ENCODE measurements at places on chromosomes 7 and 10.
A peak's percentile ranks its signal among the peaks of the same experiment; 100 is the strongest.

GRCh38 chr7:16417906-16418305, 3.4 kb downstream of the CRPPA start:
- DNase-seq = no peak

DNA sequence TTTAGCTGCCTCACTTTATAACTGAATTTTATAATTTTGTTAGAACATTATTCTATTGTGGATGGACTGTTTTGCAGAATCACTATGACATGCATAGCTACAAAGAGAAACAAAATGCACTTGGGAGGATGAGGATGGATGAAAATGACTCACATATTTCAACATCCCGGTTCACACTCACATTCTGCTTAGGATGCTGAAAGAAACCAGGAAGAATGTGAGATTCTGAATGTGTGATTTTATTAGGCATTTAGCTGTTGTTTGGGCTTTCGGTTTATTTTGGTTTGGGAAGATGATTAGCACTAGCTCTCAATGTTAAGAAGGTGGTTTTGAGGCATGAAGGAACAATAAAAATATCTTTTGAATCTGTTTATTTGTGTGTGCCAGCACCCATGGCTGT, 235.5 kb downstream of the SEMA3E start:
- DNase-seq = no peak

GRCh38 chr10:97399843-97400545, 1.1 kb downstream of the RRP12 start:
- DNase-seq = no peak

GRCh38 chr10:9188022-9188810, 1133.7 kb downstream of the GATA3 start:
- no peak for DNase-seq

- no peak for DNase-seq
Observed at GRCh38 chr7:117347480-117347879, 24.6 kb upstream of the WNT2 start.

GRCh38 chr7:44184206-44184872, 4.9 kb downstream of the GCK start:
- no peak for DNase-seq

DNA sequence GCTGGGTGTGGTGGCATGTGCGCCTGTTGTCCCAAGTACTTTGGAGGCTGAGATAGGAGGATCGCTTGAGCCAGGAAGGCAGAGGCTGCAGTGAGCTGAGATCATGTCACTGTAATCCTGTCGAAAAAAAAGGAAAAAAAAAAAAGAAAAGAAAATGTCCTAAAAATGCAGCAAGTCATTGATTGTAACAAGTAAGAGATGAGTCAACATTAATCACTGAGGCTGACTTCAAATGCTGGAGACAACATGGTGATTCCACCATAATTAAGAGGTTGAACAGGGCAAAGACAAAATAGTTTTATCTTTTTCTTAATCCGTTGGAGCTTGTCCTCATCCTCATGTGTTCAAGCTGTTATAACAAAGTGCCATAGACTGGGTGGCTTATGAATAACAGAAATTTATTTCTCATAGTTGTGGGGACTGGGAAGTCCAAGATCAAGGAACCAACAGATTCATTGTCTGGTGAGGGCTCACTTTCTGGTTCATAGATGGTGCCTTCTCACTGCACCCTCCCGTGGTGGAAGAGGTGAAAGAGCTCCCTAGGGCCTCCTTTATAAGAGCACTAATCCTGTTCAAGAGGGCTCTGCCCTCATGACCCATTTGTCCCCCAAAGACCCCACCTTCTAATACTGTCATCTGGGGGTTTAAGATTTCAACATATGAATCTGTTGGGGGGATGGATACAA, 60.3 kb downstream of the TBXAS1 start:
- DNase-seq = no peak

DNA sequence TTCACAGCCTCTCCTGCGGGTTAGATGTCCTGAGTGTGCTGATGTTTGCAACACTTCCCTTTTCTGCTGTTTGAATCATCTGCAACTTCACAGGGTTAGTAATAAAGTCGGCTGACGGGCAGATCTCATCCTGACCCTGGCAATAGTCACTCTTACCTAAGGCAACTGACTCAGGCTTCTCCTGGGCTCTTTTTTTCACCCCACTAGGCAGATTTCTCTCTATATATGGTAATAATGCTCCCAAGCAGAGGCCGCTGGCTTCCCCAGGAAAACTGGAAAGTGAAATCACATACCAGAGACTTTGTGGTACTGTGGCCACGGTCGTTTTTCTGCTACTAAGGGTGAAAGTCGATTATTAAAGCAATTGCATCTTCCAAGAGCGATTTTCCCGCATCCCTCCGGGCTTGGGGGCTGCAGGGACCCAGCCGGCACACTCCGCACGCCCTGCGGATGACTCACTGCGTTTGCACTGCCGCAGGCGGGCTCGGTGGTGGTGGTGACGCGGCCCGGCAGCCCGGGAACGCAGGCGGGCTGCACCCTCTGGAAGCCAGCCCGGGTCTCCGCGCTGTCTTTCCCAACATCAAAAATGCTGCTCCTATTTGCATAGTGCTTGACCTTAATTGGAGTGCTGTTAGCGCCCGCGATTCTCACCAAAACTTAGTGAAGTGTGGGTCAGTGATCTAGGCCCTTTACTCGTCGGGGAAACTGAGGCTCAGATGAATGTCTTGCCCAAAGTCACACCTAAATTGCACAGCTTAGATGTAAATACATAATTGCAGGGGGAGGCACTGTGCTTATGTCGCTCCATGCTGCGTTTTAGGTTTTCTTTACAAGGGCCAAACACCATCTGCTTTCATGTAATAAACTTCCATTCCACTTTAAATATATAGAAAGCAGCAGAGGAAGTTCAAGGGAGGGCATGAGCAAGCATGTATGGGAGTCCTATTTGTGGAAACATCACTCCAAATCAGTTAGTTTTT, 47.6 kb upstream of the ITGB1 start:
- peak; percentile 68 for DNase-seq

GRCh38 chr7:66542049-66542448, 86.6 kb upstream of the KCTD7 start:
- DNase-seq = no peak

Data from endothelial cell (in vitro differentiated cells).